ENCODE measurements at places on chromosomes 4 and X.
A peak's percentile ranks its signal among the peaks of the same experiment; 100 is the strongest.

DNA sequence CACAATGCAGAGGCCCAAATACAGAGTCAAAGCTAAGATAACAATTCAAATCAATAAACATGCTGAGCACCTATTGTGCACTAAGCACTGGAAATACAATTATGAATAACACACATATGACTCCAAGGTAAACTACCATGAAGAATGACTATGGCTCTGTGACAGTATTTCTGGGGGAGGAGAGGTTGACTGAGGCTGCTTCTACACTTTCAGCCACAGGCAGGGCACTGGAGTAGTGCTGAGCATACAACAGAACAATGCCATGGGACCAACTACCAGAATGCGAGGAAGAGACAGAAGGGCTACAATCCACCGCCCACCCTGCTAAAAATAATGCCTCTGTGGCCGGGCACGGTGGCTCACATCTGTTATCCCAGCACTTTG, 13.7 kb downstream of the TEC start:
- no peak for DNase-seq

GRCh38 chr4:13493793-13494192, 9.7 kb upstream of the RAB28 start:
- no peak for DNase-seq

GRCh38 chr4:110616238-110617074, 6.4 kb downstream of the PITX2 start:
- DNase-seq, result no peak

DNA sequence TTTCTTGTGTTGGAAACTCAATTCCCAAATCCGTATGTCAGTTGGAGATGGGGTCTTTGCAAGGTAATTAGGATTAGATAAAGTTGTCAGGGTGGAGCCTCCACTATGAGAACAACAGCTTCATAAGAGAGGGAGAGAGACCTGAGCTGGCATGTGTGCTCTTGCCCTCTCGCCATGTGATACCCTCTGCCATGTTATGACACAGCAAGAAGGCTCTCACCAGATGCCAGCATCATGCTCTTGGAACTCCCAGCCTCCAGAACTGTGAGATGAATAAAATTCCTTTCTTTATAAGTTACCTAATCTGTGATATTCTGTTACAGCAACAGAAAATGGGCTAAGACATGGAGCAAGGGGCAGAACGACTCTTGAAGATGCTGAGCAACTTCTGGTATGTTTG, 201.9 kb upstream of the BOD1L1 start:
- DNase-seq, result no peak

GRCh38 chrX:129654652-129655546, at the start of gene APLN:
Gene APLN (minus strand): TSS chrX:129654956. CDS start chrX:129654630, 326 bp downstream.
- no peak for DNase-seq

- no peak for DNase-seq
Observed at GRCh38 chrX:44778254-44778653, 65.6 kb upstream of the DUSP21 start.

DNA sequence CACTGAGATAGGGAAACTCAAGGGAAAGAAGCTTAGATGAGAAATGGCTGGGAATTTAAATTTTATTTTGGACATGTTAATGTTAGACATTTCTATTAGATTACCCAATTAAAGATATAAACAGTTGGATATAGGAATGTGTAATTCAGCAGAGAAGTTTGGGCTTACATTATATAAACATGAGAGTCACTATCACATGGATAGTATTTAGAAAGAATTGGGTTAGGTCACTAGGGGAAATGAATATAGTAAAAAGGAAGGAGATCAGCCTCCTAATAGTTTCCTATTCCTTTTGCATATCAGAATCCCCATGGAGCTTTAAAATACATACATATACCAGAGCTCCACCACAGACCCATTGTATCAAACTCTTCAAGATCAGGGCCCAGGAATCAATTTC, 19.6 kb upstream of the CXCL5 start:
- DNase-seq, result no peak

- no peak for DNase-seq
Observed at GRCh38 chr4:158050942-158051341, 121.9 kb downstream of the GASK1B start.

- no peak for DNase-seq
Observed at GRCh38 chrX:64186974-64187761, 18.3 kb downstream of the AMER1 start.

DNA sequence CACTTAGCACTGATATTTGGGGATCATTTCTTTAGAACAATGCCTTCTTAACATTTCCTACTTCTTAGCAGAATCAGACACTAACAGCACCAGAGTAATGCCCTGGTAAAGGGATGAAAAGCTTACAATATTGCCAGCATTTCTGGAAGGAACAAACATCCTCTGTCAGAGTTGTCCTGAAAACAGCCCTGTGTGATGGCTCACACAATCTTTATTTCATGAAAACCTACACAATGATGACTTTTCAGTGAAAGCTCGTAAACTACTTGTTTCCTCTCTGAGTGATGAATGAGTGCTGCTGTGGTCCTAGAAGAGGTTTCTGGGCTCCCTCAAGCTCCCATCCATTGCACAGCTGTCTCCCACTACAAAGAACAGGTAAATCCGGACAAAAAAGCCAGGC, 52.8 kb downstream of the GPC4 start:
- no peak for DNase-seq

GRCh38 chr4:117210551-117210950, 125.2 kb upstream of the TRAM1L1 start:
- DNase-seq, result no peak

- DNase-seq, result no peak
Observed at GRCh38 chr4:39304651-39305050, 61.5 kb downstream of the RFC1 start.

- no peak for DNase-seq
Observed at GRCh38 chr4:41325901-41326300, 69.2 kb downstream of the UCHL1 start.

GRCh38 chr4:158193171-158193749, 17.0 kb upstream of the TMEM144 start:
- no peak for DNase-seq

- DNase-seq, result no peak
Observed at GRCh38 chr4:80005863-80006262, 67.2 kb downstream of the ANTXR2 start.

DNA sequence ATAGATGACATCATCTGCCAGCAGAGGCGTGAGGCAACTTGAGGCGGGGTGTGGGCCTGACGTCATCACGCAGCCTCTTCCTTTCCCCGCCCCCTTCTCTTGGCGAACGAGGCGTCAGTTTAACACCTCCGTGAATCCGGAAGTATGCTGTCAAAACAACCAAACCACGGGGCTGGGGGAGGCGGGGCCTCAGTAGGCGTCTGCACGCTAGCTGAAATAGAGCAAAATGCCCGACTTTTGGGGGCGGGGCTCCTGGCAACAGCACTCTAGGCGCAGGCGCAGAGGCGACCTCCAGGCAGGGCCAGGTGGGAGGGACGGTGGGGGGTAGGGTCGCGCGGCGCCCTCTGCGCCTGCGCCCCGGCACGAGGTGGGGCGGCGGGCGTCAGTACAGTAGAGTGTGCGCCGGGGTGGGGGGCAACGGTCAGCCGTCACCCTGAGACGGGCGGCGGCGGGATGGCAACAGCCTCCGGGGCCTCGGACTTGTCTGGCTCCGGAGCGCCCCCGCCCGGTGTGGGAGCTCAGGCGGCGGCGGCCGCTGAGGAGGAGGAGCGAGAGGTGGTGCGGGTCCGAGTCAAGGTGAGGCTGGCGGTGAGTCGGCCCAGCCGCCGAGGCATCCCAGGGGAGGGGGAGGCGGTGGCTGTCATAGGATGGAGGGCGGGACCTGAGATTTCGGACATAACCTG, at the start of gene TBC1D25:
TBC1D25 (plus strand) TSS at position 370 of the 683 bp plus-strand sequence; CDS start at position 454, 84 bp downstream.
- DNase-seq, result peak; percentile 98

DNA sequence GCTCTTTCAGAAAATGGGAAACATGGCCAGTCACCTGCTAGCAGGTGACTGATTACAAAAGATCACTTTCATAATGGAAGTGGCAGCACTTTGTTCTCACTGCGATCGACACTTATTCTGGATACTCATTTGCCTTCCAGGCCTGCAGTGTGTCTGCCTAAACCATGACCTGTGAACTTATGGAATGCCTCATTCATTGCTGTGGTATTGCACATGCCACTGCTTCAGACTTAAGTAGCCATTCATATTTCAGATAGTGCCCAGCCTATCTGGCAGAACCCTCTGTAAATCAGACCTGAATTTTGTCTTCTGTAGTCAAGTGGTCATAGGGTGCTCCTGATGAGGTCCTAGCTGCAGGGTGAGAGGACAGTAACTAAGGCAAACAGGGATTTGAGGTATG, 23.3 kb upstream of the MGST2 start:
- no peak for DNase-seq

DNA sequence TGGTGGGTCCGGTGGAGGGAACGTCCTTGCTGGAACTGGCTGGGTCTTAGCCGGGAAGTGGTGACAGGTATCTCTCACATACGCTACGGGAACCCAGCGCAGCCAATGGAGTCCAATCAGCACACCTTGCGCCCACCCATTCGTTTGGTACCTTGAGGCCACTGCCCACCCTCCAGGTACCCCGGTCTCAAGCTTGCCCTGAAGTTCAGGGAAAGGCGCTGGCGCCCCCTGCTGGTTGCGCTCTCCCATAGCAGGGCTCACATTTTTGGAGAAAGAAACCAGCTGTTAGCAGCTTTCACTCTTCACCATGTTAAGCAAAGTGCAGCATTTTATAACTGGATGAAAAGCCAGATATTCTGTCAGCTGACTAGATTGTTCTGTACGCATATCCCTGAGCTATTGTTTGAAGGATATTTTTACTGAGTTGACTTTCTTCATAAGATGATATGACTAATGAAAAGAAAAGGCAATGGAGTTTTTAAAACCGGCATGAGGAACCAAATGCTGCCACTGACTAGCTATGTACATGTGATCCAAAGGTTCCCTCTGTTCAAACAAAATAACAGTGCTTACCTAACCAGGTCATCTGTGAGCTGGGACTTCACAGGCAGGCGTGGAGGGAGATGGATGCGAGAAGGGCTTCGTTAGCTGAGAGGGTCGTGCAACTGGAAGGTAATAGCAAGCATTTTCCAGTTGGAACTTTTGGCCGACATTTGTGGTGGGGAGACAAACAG, 43.7 kb downstream of the OTOP1 start:
- DNase-seq, result no peak

DNA sequence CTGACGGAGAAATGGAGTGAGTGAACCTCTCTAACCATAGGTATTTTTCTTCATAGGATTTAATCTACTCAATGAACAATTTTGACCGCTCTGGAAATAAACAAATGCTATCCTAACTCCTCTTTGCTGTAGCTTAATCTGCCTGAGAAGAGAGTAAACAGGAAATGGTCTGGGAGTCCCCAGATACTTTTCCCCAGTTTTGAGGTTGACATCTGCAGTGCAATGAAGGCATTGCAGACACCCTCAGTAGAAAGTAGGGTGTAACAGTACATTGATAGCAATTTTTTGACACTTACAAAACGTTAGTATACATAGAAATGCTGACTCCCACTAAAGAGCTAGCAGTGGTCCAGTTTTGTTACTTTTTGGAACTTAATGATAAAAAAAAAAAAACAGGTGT, 495.9 kb upstream of the FAM241A start:
- no peak for DNase-seq

DNA sequence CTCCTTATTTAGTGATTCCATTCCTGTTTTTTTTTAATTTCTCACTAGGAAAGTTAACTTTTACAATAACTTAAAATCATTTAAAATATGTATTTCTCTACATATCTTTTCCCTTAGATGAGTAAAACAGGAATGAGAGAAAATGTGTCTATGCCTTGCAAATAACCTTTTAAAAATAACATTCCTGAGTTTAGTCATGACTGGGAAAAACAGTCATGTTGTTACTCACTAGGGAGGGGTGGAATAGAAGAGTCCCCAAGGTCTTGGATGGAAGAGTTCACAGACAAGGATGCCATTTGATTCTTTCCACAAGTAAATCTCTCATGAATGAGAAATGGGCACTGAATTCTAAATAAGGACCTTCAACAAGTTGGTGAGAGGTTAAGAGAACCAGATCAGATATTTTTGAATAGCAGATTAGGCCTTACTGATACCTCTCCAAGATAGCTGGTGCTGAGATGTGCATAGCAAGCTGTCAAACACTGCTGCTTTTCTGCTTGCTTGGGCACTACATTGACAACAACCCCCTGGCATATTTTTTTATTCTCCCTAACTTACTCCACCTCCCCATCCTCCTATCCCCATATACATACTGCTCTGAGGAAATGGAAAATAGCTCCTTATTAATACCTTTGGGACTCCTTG, 25.1 kb downstream of the UGDH start:
- no peak for DNase-seq

DNA sequence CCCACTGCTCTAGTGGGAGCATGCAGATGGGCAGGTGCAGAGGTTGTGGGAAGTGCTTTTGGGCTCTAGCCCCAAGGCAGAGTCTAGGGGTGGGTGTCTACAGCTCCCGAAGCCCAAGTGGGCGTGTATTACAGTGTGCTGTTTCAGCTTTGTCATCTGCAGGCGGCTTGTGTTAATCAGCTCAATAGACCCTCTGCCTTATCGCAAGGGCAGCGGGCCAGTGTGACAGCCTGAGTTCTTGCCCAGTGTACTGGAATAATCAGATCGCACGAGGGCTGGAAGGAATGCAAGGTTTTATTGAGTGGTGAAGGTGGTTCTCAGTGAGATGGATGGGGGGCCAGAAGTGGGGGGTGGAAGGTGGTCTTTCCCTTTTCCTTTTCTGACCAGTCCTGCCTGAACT, 529.4 kb upstream of the AMOT start:
- no peak for DNase-seq

GRCh38 chr4:54800831-54801530, 143.2 kb downstream of the KIT start:
- DNase-seq, result no peak

- no peak for DNase-seq
Observed at GRCh38 chrX:103344606-103345005, 11.7 kb upstream of the TCEAL9 start.

DNA sequence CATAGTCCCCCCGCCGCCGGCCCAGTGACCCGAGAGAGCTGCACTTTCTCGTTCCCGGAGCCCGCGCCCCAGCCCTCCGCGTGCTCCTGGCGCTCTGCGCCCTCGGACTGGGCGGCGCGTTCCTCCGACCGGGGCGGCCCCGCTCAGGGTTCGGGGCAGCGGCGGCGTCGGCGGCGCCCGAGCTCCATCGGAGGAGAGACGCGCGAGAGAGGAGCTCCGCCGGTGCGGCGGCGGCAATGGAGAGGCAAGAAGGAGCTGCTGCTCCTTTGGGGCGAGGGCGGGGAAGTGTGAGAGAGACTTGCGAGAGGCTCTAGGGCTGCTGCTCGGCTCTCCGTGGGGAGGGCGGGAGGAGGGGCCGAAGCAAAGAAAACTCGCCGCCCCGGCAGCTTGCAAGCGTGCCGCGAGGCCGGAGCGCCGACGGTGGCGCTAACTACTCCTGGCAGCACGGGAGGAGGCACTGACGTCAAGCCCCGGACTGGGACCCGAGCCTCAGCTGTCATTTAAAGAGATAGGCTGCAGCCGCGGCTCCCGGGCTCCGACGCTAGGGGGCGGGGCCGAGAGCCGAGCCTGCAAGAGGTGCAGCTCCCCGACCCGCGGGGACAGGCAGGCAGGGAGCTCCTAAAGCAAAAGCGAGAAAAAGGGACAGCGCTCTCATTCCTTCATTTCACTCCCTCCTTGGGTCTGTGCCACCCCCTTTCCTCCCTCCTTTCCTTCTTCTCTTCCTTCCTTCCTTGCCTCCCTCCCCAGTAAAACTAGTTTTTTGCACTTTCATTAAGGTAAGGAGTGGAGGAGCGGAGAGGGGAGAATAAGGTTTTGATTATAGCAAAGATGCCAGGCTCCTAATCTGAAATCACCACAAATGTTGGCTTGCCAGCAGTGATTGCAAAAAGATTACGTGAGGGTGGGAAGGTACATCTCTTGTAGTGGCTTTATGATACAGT, at the start of gene KCTD8:
KCTD8 (minus strand) TSS at position 289 of the 941 bp plus-strand sequence.
- DNase-seq, result peak; percentile 57

- DNase-seq, result no peak
Observed at GRCh38 chr4:187478292-187479140, 517.1 kb upstream of the ZFP42 start.

- DNase-seq, result no peak
Observed at GRCh38 chrX:129695937-129696336, 41.2 kb upstream of the APLN start.
